Activated naive CD4-positive, alpha-beta T cell (primary cell): ENCODE measurements at places on chromosomes 7 and 10.

DNA sequence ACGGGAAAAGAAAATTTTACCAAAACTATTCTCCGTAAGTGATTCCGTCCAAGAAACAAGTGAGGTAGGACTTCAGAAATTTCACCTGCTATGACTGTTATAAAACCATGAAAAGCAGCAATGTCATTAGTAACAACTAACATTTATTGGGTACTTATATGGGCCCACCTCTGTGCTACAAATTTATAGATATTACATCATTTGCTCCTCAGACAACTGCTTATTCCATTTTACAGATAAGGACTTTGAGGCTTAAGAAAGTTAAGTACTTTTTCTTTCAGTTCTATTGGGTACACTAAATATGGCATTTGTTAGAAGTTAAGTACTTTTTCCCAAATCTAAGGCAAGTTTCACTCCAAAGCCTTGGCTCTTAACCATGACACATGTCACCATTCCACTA, 36.3 kb downstream of the HACD1 start:
- DNase-seq = no peak

GRCh38 chr10:89475591-89475998, 59.8 kb downstream of the SLC16A12 start:
- DNase-seq = no peak

- DNase-seq = no peak
Observed at GRCh38 chr7:19118636-19119371, 1.4 kb upstream of the TWIST1 start.

DNA sequence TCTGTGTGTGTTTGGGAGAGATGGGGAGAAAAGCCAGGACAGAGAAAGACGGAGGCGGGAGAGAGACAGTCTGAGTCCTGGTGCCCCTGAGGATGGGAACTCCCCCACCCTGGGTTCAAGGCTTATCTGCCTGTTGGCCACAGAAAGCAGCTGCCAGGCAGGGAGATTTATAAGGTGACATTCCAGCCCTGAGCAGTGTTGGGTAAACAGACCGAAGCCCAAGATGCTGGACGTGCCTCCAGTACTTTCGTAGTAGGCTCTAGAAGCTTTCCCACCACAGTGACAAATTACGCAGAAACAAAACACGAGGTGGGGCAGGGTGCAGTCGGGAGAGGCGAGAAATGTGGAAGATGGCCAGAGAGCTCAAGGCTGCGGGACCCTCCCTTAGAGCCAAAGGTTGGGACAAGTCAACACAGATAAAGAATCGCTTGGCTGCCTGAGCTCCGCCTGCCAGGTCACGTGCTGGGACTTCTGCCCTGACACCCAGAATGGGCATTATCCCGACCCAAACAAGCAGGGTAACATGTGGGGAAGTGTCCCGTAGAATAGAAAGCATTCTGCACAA, 41.1 kb downstream of the CCDC3 start:
- DNase-seq = no peak

DNA sequence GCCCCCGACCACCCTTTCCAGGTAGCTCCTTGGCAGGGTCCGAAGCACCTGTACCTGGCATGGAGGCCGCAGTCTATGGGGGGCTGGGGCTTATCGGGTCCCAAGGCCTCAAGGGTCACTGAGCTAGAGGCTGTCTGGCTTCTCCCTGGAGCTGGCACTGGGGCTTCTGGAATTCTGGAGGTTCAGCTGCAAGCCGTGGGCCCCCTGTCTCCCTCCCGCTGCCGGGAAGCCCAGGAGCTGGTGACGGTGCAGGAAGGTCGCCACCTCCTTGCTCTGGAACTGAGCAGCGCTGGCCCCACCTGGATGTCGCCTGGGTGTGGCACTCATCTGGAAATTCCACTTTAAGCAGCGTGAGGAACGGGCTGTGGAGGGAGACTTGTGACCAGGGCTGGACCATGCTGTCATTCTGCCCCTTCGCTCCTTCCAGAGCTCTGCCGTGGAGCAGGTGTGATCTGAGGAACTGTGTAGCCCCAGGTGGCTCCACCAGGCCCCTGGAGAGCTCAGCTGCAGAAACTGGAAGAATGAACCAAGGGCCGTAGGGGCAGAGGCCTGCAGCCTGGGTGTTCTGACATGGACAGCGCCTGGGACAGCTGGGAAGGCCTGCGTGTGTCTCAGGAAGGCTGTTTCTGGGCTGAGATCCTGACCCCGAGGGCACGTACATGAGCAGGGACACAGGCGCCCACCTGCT, 129.7 kb upstream of the PPP2R2D start:
- DNase-seq = no peak

DNA sequence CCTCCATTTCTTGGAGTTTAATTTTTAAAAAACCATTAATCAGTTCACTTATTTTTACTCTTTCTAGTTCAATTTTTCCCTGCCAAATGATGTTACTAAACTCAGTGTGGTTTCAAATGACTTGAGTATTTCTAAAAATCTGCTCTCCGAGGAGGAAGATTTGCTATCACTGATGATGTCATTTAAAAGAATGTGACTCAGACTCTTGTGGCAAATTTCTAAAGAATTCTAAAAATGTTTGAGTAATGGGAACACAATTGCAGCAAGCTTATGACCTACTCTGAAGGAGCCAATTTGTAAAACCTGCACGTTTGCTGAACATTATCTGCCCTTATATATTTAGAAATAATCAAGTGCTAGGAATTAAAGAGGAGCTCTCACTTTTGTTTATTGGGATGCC, 88.6 kb downstream of the SPAG6 start:
- no peak for DNase-seq

GRCh38 chr10:109996225-109996624, 11.6 kb upstream of the ADD3 start:
- DNase-seq = no peak

DNA sequence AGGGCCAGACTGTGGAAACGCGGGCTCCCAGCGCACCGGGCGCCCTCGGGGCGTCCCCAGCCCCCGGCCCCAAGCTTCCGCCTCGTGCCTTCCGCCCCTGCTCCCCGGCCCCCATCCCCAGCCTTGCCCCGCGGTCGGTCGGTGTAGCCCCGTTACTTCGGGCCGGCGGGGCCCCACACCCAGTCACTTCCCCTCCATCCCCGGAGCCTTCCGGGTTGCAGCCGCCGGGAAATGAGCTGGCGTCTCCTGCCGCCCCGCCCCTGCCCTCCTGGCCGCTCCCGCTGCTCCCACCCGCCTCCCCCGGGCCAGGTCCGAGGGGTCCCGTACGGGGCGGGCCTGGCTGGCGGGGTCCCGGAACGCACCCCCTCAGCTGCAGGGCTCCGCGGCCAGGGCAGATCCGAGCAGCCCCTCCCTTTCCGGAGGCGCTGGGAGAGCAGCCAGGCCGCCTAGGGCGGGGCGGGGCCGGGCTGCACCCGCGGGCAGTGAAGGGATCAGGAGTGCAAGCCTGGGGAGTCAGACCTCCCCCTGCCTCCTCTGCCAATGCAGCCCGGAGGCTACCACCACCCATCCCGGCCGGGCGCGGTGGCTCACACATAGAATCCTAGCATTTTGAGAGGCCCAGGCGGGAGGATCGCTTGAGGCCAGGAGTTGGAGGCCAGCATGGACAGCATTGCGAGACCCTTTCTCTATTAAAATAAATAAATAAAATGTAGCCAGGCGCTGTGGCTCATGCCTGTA, 709 bp downstream of the ARPC1B start:
- peak; percentile 43 for DNase-seq

- no peak for DNase-seq
Observed at GRCh38 chr7:102281785-102282184, 4.9 kb upstream of the SH2B2 start.

DNA sequence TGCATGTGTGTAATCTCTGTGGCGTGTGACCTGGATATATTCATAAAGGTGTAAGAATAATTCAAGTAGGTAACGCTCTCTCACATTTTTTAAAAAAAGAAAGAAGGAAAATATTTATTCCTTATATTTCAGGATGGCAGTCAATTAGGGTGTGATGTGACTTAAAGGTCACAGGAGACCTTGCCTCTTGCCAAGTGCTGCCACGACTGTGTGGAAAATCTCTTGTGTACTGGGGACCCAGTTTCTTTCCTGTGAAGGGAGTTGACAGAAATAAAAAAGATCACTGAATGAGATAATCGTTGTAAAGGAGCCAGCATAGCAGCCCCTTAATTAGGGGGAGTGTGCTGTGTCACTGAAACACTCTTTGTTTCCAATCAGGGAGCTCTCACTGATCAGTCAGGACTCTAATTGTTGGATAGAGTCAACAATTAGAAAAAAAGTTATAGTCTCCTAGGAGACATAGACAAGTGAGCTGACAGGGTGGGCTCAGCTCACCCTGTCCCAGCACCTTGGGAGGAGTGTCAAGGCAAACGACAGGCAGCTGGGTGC, 31.1 kb downstream of the PTPRE start:
- DNase-seq = no peak

GRCh38 chr10:72088889-72089575, 681 bp upstream of the SPOCK2 start:
- DNase-seq = no peak

DNA sequence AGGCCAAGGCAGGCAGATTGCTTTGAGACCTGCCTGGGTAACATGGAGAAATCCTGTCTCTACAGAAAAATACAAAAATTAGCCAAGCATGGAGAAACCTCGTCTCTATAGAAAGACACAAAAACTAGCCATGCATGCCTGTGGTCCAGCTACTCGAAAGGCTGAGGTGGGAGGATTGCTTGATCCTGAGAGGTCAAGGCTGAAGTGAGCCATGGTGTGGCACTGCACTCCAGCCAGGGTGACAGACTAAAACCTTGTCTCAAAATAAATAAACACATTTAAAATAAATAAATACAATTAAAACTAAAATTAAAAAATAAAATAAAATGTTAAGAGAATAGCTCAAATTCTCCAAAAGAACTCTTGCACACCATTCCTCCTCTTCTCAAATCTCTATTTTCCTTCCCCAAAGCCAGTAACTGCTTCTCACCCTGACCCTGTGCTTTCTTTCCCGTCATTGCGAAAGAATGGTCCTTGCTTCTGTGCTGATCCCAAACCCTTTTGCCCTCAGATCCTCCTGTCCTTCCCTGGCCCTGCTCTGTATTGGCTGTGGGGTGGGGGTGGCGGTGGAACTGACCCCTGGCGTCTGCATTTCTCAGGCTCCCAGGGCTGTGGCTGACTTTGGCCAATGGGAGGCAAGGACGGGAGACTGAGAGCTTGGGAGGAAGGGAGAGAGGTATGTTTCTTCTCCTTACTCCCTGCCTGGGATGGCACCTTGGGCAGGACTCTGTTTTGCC, 12.4 kb downstream of the SRGN start:
- DNase-seq = no peak

DNA sequence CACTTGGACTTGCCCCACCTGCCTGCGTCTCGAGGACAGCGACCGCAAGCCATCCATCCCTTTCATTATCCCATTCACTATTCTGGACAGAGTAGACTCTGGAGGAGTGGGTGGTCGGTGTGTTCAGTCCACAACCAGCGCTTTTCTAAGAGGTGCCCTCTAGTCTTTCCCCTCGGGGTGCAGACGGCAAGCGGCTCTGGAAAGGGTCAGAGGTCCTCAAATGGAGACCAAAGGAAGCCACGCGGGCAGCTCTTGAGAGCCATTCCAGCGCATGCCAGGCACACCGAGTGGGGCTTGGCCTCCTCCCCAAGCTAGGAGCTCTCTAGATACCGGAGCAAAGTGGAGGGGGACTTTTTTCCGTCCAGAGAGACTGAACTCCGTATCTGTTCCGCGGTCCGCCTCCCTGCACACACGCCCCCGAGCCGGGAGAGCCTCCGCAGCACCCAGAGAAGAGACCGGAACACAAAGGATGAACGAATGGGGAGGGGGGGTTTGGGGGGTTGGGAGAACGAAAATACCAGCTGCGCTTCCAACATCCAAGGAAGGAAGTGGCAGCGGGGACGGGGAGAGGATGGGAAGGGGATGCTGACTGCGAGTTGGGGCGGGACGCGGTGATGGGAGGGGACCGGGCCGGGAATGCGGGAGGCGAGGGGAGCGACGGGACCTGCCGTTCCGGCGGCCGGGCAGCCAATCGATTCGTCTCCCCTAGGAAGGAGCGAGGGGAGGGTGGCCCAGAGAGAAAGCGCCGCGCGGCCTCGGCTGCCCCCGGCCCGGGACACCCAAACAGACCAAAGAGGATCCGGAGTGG, 515 bp downstream of the GSDME start:
- no peak for DNase-seq

- DNase-seq = no peak
Observed at GRCh38 chr10:78321500-78321899, 287.8 kb downstream of the RPS24 start.

GRCh38 chr10:85003083-85003482, 674.7 kb downstream of the CCSER2 start:
- no peak for DNase-seq

- DNase-seq = no peak
Observed at GRCh38 chr7:131538071-131538812, 18.2 kb downstream of the PODXL start.

DNA sequence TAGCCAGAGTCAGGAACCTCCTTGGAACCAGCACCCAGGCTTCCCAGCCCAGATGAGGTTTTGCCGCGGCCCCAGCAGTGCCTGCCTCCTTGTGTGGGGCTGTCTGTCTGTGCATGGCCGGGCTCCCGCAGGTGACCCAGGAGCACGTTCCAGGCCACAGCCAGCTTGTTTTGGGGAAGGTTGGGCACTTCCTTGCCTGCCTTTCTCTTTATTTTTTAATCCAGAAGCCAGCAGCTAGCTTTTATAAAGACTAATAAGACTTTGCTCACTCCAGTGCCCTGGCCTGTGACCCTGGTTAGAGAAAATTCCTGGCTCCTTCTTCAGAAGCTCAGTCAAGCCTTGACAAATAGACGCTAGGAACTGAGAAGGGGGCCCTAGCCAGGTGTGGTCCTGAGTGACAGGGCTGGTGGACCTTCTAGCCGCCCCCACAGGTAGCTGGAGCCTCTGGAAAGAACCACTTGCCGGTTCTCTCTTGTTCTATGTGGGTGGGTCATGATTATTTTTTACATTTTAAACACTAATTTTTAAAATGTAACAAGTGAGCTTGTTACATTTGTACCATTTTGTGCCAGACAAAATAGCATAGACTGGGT, 837 bp downstream of the SLC29A3 start:
- no peak for DNase-seq

DNA sequence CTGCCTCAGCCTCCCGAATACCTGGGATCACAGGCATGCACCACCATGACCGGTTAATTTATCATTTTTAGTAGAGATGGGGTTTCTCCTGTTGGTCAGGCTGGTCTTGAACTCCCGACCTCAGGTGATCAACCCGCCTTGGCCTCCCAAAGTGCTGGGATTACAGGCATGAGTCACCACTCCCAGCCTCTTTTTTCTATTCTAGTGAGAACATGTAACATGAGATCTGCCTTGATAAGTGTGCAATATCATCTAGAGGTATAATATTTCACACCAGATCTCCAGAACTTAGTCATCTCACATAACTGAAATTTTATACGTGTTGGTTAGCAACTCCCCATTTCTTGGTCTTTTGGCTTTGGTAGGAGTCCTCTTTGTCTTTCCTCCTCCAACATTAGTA, 656.9 kb downstream of the CNTNAP2 start:
- no peak for DNase-seq

GRCh38 chr10:93288679-93289634, 193.2 kb downstream of the MYOF start:
- peak; percentile 4 for DNase-seq

GRCh38 chr7:143240291-143241168, 18.7 kb downstream of the TAS2R40 start:
- peak; percentile 8 for DNase-seq

- DNase-seq = no peak
Observed at GRCh38 chr7:74343281-74344131, 54.3 kb downstream of the CLIP2 start.

- DNase-seq = no peak
Observed at GRCh38 chr7:130874071-130874915, 140.3 kb upstream of the KLF14 start.

- no peak for DNase-seq
Observed at GRCh38 chr10:114311023-114311422, 72.0 kb downstream of the VWA2 start.

- no peak for DNase-seq
Observed at GRCh38 chr10:79055100-79055782, 13.5 kb upstream of the ZMIZ1 start.
